ENCODE measurements at places on chromosomes 16 and 17.

GRCh38 chr16:5032748-5033167 is 977 bp downstream of the NAGPA start:
- no peak for DNase-seq

GRCh38 chr17:19727501-19728078 is 11.2 kb upstream of the SLC47A2 start:
- DNase-seq, result no peak

DNA sequence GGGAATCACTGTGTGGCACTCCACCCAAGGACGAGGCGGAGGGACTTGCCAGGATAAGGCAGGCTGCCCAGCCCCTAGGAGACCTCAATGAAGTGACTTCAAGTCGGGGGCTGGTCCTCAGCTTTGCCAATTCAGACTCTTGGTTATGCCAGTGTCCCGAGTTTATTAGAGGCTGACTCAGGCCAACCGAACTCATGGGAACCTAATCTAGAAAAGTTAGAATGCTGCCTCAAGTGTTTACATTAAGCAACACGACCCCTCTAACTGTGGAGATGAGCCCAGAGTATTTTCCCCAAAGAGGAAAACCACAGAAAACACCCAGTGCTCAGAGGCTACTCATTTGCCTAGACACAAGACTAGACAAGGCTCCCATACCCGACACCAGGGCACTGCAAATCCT is 1.1 kb upstream of the TEKT3 start:
- no peak for DNase-seq

- DNase-seq, result no peak
These were observed 31.6 kb upstream of the CDH15 start for GRCh38 chr16:89139907-89140361.

GRCh38 chr16:77297996-77298395 is 98.8 kb downstream of the SYCE1L start:
- no peak for DNase-seq

- DNase-seq, result no peak
These were observed 47.1 kb upstream of the STH start for GRCh38 chr17:45951941-45952340.

DNA sequence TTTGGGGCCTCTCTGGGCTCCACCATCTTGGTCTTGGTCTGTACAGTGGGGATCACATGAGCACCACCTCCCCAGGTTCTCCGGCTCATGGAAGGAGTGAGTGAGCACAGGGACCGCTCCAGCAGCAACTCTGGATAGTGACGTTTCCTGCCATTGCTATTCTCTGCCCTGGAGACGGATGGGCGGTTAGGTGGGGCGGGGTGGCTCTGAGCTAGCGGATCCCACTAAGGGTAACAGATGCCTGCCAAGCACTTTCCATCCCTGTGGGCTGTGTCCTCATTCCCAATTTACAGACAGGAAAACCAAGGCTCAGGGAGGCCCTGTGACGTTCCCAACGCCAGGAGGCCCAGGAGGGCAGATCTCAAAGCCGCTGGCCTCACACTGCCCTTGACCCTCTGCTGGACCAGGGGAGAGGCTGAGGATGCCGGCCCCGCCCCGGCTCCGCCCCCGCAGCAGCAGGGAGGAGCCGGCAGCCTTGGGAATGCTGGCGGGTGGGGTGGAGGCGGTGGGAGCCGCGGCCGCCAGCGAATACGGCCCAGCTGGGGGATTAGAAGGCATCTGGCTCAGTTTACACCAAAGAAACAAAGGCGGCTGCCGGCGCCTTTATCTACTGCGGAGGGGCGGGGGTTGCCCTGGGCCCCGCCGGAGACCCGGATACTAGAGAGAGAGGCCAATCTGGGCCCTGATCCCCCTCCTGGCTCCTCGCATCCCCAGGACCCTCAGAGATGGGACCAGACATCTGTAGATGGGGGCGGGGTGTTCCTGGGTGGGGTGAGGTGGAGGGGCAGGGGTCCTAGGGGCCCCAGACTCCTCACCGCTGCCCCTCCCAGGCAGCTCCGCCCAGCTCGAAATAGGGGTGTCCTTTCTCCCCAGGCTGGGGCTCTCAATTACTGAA is 122.3 kb upstream of the CIBAR2 start:
- DNase-seq, result no peak

GRCh38 chr17:8455665-8456209 is 20.1 kb downstream of the NDEL1 start:
- no peak for DNase-seq

DNA sequence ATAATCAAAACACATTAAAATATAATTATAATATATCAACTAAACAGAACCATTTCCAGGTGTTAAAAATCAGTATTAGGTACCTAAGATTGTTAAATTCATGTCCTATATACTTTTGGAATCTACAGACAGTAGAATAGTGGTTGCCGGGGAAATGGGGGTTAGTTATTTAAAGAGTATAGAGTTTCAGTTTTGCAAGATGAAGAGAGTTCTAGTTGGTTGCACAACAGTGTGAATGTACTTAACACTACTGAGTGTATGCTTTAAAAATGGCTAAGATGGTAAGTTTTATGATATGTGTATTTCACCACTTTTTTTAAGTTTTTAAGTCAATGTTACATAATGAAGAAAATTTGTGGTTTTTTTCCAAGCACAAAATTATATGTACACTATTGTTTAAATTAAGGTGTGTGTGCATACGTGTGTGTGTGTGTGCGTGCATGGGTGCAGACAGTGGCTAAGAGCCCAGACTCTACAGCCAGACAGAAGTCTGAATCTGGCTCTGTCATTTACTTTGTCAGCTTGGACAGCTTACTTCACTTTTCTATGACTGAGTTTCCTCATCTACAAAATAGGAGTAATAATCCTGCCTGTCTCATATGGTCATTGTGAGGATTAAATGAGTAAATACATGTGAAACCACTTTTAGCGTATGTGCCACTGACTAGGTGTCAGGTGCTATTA is 25.3 kb upstream of the PHAF1 start:
- no peak for DNase-seq

- no peak for DNase-seq
These were observed 17.7 kb downstream of the SLC38A8 start for GRCh38 chr16:84024854-84025253.

DNA sequence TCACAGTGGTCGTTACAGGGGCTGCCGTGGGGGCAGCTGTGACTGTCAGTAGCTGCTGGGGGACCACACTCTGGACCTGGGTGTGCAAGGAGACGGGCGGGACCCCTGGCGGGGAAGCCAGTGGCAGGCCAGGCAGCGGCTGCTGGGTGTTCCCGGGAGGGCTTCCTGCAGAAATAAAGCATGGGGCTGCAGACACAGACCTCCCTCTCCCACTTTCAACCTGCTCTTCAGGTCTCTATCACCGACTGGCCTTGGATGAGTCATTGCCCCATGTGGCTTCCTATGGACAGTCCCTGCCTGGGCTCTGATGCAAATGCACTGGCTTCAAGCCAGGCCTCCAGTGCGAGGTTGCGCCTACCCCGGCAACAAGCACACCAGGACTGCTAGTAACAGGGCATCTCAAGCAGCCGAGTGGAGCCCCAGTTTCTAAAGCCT is 17.2 kb downstream of the SREBF1 start:
- DNase-seq, result no peak

DNA sequence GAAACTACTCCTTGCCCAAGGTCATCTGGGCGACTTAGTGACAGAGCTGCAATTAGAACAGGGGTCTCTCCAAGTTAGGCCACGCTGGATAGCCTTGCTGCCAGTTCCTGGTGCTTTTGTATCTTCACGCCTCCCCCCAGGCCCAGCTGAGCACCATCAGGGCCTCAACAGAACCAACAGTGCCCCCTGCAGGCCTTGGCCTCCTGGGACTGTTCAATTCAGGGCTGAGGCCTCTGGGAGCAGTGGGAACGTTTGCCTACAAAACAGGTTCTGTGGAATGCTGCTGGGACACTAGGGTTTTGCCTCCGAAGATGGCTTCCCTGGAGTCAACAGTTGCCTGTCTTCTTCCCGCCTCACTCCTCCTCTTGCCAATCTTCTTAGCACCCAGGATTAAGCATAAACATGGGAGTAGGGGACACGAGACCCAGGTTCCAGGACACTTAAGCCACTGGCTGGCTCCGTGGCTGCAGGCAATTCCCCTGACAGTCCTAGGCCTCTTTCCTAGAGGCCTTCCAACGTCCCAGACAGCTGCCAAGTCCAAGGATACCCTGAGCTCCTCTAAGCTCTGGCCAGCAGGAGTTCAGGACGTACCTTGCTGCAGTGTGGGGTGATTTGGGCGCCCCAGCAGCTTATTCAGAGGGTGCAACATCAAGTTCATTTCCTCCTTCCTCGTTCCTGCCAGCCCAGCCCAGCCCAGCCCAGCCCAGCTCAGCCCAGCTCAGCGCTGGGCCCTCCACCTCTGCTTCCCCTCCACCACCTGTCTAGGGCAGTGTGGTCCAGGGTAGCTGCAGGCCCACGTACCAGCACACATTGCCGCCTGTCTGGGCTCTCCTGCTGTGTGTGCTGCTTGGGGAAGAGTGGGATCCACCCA is 246.6 kb upstream of the RPL38 start:
- DNase-seq, result no peak

GRCh38 chr16:8493972-8494371 is 96.3 kb downstream of the TMEM114 start:
- DNase-seq, result no peak

- DNase-seq, result peak; percentile 98
These were observed at the start of gene KAT8 for GRCh38 chr16:31117384-31118222. Gene KAT8 (plus strand): TSS chr16:31117664. CDS start chr16:31117682, 18 bp downstream.
